MCF 10A (cell line): ENCODE measurements at places on chromosomes 6 and 20. TPM values are rescaled to one million over a fixed set of nuclear protein-coding genes. Genes with fewer than 3 reads are reported as not detected.

Gene OXT
- not detected in 2 replicates for total RNA-seq

Gene PGBD1
- total RNA-seq: 2.5 and 2.9 TPM in 2 replicates

Gene MRPL2
- total RNA-seq: 155 and 174 TPM in 2 replicates

Gene SLC17A1
- not detected in 2 replicates for total RNA-seq

Gene CRISP3
- total RNA-seq: not detected in 2 replicates

Gene RUNX2
- 8.1 and 9.3 TPM in 2 replicates for total RNA-seq
